ENCODE measurements at places on chromosomes 12 and 14.

DNA sequence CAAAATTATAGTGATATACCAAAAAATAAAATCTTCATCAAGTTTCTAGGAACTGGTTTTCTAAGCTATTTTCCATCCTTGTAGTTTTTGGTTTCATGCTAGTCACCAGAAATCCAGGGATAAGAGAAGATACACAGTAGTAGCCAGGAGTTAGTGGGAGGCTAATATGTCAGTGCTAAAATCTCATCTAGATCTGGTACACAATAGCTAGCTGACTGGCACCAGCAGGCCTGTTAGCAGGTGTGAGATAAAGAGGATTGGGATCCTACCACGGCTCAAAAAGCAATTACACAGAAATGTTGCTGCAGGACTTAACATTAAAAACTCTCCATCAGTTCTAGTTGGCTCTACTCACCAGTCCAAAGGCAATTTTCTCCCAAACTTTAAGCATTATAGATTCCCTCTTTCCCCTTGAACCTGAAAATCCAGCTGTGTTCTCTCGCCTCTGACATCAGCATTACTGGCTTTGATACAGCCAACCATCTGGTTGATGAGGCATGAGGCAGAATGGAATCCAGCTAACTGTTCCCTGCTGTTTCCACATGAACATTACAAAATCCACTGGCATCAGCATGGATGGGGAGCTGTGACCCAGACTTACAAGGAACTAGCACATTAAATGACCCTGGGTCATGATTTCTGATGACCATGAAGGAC, 41.8 kb upstream of the CCDC196 start:
- DNase-seq = peak; percentile 9

DNA sequence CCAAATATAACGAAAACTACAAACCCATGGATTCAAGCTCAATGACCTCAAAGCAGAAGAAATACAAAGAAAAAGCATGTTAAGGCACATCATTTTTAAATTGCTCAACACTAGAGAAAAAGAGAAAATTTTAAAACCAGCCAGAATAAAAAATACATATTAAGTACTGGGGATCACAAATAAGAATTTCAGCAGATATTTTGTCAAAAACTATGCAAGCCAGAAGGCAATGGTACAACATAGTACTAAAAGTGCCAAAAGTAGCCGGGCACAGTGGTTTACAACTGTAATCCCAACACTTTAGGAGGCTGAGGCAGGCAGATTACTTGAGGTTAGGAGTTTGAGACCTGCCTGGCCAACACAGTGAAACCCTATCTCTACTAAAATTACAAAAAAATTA, 10.2 kb downstream of the SGPP1 start:
- peak; percentile 43 for DNase-seq

DNA sequence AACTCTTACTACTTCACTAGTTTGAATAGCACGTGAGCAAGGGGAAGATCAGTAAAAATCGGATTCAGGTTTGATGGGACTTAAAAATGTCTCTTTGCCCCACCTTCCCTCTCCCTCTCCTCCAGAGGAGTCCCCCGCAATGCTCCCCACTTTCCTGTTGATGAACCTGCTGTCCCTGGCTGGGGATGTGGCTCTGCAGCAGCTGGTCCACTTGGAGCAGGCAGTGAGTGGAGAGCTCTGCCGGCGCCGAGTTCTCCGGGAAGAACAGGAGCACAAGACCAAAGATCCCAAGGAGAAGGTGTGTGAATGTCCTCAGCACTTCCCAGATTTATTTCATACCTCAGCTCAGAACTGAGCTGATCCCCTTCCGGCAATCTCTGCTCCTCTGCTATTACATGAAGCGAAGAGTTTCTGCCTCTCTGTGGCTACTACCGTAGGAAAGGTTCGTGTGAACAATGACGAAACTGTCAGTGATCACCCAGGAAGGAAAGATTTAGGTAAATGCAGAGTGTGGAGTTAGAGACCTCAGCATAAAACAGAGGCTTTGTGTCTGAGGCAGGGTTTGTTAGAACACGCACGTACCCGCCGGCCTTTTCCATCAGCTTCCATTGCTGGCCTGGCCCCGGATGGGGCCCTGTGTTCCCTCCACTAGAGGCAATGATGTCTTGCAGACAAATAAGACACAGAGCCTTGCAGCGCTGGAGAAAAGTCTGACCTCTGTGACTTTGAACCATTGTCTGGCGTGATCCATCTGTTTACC, 7.4 kb upstream of the GAPDH start:
- no peak for DNase-seq

- DNase-seq = peak; percentile 18
Measured at GRCh38 chr14:60051721-60052221, 40.0 kb upstream of the PCNX4 start.

DNA sequence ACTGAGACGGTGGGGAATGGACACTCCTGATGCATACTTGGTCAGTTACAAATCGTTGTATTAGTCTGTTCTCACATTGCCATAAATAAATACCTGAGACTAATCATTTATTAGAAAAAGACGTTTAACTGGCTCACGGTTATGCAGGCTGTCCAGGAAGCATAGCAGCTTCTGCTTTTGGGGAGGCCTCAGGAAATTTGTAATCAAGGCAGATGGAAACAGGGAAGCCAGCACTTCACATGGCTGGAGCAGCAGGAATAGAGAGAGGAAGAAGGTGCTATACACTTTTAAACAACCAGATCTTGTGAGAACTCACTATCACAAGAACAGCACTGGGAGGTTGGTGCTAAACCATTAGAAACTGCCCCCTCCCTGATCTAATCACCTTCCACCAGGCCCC, 418.2 kb downstream of the FLRT2 start:
- no peak for DNase-seq

GRCh38 chr14:99644723-99645544, at the start of gene HHIPL1:
Gene HHIPL1, plus strand, starts transcription at chr14:99645129. Its CDS starts 79 bp downstream, at chr14:99645208.
- DNase-seq = peak; percentile 49

- DNase-seq = no peak
Measured at GRCh38 chr12:122035292-122035691, 13.6 kb downstream of the BCL7A start.

GRCh38 chr14:100791348-100791735, 34.6 kb upstream of the MEG3 start:
- no peak for DNase-seq

GRCh38 chr14:68041876-68042354, 222.3 kb downstream of the RAD51B start:
- no peak for DNase-seq

GRCh38 chr14:22657861-22658260, 13.7 kb upstream of the OR6J1 start:
- peak; percentile 83 for DNase-seq

- peak; percentile 60 for DNase-seq
Measured at GRCh38 chr12:13094367-13094766, 9.1 kb downstream of the GSG1 start.

DNA sequence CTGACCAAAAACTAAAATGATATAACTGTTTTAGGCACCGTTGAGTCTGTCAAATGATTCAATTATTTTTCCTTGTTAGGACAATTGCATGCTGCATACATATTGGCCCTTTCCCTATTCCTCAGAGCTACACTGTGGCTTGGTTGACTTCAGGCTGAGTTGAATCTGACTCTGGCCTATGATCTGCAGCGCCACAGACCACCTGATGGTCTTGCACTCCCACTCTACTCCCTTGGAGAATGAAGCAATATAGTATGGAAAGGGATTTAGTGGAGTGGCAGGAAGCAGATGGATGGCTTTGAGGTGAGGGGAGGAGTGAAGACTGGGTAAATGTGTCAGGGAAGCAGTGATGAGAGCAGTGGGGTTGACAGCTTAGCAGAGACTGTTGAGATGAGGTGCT, 579.0 kb upstream of the STXBP6 start:
- DNase-seq = no peak

DNA sequence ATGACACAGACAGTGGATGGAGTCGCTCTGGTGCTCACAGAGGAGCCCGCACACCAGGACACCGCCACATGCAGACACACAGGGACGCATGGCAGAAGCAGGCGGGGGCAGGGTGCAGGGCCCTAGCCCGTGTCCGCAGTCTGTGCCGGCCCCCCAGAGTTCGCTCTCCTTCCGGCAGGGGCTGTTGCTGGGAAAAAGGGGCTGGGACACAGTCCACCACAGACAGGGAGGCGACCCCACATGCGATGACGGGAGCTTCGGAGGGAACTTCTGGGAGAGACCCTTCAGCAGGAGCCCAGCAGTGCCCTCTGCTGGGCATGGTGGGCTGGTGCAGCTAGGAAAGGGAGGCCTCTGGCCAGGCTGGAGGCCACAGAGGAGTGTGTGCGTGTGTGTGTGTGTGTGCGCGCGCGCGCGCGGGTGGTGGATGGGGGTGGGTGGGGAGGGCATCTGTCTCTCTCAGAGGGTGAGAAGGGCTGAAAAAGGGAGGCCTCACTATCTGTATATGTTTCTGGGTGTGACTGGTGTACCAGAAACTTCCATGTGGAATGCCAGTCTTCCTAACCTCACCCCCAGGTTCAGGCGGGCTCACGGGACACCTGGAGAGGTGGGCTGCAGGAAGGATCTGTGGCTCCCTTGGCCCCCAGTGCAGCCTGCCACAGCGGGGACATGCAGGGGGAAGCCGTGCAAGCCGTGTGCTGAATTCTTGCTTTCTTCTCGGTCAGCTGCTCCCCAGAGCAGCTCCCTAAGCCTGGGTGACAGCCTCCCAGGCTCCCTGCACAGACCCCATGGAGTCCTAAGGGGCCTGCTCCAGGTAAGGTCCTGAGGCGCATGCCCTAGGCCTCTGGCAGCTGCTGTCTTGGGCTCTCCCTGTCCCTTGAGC, 60.7 kb downstream of the PLEKHG3 start:
- DNase-seq = peak; percentile 71

- DNase-seq = no peak
Measured at GRCh38 chr12:50024805-50025186, 498 bp downstream of the RACGAP1 start.

DNA sequence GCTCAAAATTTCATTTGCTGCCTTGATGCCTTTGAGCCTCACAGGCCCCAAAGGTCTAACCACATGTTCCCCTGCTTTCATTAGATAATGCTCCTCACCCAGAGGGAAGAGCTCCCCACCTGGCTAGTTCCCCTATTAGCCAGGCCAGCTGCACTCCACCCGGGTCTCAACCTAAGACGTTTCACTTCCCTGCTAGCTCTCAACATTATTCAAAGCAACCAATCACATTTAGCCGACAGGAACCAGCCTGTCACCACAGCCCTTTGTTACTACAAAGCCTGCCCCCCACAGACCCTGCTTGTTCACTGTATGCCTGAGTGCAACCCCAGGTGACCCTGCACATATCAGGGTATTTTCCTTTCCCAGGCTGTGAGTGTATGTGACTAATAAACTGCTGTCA, 78.6 kb downstream of the SLC15A5 start:
- DNase-seq = no peak

GRCh38 chr14:61493239-61493638, 171.9 kb downstream of the PRKCH start:
- DNase-seq = peak; percentile 96

GRCh38 chr14:60805841-60806430, 71.4 kb downstream of the MNAT1 start:
- DNase-seq = peak; percentile 37

GRCh38 chr12:113955109-113955970, 10.8 kb downstream of the RBM19 start:
- DNase-seq = peak; percentile 33

- DNase-seq = no peak
Measured at GRCh38 chr12:32598688-32599087, 80.4 kb upstream of the DNM1L start.

DNA sequence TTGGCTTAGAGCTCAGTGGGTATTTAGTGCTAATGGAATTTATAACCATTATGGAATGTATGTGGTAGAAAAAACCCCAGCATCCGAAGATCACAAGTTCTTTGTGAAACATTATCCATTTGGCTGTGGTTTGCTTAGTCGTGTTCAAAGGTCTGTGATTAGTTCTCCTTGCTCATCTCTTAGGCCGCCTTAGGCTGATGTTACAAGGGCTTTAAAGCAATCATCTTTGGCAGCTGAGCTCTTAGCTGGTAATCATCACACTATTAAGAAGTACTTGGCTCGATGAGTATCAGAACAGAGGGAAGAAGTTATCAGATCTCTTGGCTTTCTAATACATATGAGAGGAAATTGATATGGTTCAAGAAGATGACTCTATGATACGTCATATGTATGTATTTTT, 124.1 kb upstream of the E2F7 start:
- DNase-seq = peak; percentile 71

- DNase-seq = no peak
Measured at GRCh38 chr12:57025196-57025595, 8.9 kb upstream of the TAC3 start.

GRCh38 chr12:126019385-126019784, 954.1 kb downstream of the AACS start:
- no peak for DNase-seq

- DNase-seq = peak; percentile 81
Measured at GRCh38 chr12:84874125-84874824, 38.3 kb downstream of the SLC6A15 start.

DNA sequence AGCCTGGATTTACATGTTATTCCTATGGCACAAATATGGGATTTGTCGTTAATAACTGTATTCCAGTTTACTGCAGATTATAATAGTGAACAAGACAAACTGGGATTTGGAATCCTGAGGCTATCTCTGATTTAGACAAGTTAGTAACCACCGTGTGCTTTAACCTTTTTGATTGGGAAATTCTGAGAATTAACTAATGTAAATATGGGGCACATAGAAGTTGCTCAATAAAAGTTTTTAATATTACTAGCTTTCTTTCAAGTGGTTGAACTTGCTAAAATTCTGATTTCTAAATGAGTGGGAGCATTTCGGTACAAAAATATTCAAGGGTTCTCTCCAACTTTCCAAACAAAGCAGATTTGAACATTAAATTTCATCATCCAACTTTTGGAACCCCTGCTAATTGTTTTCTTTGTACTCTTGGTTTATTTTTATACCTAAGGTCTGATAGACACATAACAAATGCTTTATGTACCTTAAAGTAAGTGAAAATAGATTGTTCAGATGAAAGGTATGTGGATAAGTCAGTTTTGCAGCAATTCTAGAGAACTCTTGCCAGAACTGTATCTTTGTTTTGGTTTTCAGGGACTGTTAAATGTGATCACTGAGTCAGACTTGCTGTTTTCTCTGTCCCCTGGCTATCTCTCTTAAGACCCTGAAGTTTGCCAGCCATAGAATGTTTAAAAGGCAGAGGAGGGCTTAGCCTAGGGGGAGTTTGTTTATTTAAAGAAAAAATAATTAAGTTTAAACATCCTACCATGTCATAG, 57.5 kb downstream of the FRS2 start:
- DNase-seq = peak; percentile 84

GRCh38 chr12:57852620-57853500, 6.3 kb upstream of the CTDSP2 start:
- no peak for DNase-seq

GRCh38 chr12:2507814-2508213, 287.0 kb upstream of the FKBP4 start:
- no peak for DNase-seq

Data from cardiac fibroblast (primary cell).